CMK (cell line): ENCODE measurements at places on chromosomes 2 and 18.

DNA sequence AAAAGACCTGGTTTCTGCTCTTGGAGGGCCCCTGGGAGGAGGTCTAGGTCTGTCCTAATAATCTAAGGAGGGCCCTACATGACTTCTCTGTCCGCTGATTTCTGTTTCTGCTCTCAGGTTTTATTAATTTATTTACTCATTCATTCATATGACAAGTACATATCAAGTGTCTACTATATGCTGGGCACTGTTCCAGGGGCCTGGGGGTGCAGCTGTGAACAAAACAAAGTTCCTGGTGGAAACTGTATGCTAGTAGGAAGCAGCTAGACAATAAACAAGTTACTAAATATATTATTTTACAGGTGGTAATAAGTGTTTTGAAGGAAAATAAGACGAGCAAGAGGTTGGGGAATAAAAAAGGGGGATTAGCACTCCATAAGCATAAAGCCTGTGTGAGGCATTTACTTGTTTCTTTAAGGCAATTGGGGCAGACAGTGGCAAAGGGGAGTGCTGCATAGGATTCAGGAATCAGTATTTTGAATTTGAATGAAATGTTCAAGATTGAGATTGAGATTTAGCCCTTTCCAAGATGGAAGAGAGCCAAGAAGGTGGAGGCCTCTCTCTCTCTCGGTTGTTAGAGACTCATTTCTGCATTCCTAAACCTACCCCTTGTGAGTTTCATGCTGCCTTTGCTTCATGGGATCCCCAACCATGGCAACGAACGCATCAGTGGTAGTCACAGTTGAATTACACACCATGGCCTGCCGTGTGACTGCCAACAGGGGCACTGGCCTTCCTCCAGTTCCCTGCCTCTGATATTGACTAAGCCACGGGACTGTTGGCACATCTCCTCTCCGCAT, 28.3 kb downstream of the DRC1 start:
- DNase-seq, result no peak

GRCh38 chr18:56210520-56210919, 427.9 kb downstream of the TXNL1 start:
- DNase-seq, result no peak

DNA sequence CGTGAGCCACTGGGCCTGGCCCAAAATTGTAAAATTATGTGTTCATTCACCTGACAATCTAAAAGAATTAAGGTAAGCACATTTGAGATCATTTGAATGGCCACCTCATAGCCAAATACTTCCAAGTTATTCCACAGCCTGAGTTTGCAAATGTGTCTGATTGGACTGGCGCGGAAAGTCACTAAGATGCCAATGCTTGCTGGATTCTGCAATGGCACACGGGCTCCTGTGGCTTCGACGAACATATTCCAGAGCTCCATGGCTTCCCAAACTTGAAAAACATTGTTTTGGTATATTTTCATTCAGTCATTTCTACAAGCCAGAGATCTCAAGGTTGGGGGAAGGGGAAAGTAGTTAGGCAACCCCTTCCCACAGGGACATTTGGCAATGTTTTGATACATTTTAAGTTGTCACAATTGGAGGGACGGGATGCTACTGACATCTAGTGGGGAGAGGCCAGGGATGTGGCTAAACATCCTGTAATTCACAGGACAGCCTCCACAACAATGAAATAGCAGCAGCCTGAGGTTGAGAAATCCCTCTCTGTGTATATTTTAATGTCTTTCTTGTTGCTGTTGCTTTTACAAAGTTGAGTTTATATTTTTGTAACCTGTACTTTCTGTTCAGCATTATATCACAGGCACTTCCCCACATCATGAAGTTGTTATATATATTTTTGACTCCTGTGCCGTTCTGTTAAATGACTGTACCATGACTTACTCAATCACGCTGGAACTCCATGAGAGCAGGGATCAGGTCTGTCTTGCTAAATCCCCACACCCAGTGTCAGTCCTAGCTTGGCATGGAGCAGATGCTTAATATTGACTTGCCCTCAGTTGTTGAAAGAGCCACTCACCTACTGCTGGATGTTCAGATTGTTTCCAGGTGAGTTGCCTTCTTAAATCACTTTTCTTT, 56.9 kb downstream of the COL4A4 start:
- no peak for DNase-seq

- no peak for DNase-seq
Observed at GRCh38 chr2:122414902-122415301, 659.5 kb downstream of the TSN start.

DNA sequence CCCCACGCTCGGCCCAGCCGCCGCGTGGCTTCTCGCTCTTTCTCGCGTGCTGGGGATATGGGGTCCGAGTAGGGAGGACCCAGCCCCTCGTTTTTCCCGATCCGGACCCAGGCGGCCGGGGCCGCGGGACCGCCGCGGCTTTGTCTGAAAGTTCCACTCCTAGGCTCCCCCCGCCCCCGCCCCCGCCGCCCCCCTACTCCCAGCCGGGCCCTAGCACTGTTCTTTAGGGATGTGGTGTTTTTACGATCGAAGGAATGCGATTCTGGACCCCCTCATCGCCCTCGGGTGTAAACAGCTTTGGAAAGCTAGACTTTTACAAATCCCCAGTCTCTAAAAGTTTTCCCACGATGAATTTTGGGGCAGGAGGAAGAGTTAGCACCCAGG, 819 bp downstream of the TGIF1 start:
- no peak for DNase-seq

GRCh38 chr2:168495524-168495923, 39.5 kb downstream of the CERS6 start:
- no peak for DNase-seq

DNA sequence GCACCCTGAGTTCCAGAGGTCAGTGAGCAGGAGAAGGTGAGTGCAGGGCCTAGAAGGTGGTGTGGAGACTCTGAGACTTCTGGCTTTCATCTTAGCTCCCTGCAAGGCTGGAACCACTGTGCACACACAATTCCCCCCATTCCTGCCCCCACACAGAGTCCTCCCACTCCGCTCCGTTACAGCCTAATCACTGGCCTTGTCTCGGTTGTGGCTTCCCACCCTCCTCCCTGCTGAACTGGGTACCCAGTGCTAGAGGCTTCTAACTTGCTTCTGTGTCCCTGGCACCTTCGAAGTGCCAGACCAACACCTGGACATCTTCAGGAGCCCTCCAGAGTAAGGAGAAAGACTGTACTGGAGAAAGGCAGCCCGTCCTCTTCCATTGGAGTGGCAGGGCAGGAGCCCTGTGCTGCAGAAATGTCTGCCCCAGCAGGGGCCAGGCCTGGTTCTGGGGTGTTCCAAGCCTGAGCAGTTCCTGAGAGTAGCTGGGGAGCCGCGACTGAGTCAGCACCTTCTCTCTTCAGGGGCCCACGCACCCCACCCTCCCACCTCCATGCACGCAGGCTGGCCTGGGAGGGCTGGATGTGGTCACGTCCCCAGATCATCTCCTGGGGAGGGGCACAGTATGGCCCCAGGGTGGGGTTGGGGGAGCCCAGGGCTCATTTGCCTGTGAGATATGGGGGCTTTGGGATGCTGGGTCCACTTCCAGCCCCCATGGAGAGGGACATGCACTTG, 23.4 kb downstream of the CROCC2 start:
- DNase-seq, result no peak

DNA sequence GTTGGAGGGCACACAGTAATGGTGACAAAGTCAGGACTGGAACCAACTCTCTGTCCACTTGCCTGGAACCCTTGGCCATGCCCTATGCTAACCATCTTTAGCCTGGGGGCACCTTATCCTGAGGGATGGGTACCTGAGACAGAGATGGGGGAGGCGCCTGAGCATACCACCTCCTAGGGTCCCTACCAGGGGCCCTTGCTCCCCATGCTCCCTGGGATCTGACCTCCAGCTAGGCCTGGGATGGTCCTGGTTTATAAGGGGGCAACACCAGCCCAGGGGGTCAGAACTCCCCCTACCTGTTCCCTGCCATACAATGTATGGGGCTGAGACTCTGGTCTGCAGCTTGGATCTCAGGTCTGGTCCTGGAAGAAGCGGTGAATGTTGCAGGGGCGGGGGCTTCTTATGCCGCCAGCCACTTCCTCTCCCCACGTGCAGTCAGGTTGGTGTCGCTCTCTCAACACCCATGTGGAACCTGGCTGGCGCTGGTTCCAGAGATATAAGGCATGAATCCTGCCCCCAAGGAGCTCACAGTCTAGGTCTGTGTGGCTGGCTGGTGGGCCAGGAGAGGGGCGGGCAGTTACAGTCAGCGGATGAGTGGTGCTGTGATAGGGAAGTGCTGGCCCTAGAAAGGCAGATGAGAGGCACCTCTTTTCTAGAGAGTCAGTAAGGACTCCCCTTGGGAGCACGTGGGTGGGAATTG, 3.8 kb upstream of the TOGARAM2 start:
- DNase-seq, result no peak
